ENCODE measurements at places on chromosomes 7 and 10. TPM values are rescaled to one million over a fixed set of nuclear protein-coding genes. Genes with fewer than 3 reads are reported as not detected.

AKR1C4 gene
- total RNA-seq: not detected

GRCh38 chr7:503575-504111 lies 16.0 kb downstream of the PDGFA start:
- DNase-seq: no peak

CLDN4 gene
- not detected for total RNA-seq

DNA sequence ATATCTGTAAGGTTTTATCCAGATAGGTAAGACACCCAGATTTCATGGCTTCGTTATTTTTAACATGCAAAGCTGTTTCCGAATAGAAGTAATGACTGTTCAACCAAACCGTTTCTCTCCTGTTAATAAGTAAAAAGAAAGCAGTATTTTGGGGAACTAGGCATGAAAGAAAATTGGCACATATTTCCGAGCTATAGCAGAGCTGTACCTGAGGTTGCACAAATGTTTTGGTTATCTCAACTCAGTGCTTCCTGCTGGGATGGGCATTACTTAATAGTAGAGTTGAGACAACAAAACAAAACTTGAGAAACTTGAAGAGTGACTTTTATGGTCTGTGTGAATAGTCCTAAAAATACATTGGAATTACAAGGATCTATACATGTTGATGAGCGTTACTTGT lies 564.3 kb upstream of the SORCS1 start:
- DNase-seq: no peak

DNA sequence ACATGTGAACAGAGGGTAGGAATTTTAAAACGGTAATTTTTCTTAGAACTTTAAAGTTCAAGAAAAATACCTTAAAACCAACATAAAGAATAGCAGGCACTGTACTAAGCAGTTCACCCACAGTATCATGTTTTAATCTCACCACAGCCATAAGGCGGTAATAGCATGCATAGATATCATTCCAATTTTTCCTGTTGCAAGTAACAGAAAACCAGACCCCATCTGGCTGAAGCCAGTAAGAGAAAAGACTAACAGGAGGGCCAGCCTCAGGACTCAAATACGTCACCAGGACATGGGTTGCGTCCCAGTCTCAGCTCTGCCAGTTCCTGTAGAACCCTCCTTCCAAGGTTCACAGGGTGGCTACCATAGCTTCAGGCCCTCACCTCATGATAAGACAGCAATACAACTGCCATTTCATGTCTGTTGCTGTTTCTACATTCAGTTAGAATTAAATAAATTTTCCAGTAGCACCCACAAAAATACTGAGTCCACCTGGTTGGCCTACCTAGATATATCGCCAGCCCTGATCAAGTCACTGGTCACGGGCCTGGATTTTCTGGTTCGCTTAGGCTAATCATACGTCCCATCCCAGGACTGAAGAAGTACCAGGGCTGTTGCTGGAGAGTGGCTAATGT lies 2.0 kb upstream of the RNF32 start:
- no peak for DNase-seq

DNA sequence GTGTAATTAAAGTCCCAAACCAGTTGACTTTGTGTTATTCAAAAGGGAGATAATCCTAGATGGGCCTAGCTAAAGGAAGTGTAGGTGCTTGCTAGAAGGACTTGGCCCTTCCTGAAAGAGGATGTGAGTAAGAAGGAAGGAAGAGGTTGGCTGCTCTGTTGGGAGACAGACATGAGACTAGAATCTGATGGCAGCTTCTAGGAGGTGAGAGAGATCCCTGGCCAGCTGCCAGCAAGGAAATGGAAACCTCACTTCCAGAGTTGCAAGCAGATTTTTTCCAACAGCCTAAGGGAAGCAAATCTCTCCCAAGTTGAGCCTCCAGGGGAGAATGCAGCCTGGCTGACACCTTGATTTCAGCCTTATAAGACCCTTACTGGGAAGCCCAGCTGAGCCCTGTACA lies 368.4 kb upstream of the ZMIZ1 start:
- DNase-seq: peak; percentile 55

CACNA2D1 gene
- total RNA-seq: 9.7 TPM

DNA sequence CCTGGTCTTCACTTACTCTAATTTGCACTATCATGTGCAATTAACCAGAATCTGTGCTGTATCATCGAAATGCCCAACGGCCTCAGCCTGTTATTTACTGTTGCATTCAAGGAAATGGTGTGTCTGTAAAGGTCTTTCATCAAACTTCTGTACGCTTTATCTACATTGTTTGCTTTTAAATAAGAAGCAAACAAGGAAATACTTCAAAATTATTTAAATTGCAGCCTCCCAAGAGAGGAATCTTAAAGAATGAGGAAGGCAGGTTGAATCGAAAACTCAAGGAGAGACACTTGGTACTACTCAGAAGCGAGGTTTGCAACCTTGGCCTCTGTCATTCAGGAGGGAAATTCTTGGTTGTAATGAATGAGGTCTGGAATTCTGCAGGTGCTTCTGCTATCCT lies 40.7 kb downstream of the MGAM start:
- no peak for DNase-seq

DNA sequence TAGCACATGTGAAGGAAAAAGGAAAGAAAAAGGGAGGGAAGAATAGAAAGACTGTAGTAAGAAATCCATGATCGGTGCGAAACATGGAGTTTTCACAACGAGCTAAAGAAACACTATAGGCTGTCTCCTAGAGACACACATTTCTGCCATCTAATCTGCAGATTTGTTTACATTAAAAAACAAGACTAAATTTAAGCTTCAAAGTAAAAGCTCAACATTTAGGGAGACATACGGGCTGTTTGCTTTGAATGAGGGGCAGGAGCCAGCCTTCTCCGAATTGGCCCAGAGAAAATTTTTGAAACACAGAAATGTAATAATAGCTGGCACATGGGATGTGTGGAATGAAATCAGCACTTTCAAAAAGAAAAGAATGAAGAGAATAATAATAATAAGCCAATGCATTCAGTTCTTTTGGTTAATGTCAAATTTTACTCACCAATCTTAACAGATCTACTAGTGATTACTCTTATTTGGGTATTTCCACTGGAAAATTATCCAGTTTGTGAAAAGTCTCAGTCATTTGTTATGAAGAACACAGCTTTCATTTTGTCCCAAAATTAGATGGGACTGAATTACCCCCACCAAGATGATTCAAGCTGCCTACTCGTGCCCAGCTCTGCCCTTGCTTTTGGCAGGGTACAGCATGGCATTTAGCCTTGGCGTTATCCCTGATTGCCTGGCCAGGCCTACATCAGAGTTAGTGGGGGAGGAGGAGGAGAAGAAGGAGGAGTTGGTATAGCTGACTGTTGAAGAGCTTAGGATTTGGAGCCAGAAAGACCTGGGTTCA lies 47.1 kb downstream of the MTURN start:
- peak; percentile 80 for DNase-seq

DNA sequence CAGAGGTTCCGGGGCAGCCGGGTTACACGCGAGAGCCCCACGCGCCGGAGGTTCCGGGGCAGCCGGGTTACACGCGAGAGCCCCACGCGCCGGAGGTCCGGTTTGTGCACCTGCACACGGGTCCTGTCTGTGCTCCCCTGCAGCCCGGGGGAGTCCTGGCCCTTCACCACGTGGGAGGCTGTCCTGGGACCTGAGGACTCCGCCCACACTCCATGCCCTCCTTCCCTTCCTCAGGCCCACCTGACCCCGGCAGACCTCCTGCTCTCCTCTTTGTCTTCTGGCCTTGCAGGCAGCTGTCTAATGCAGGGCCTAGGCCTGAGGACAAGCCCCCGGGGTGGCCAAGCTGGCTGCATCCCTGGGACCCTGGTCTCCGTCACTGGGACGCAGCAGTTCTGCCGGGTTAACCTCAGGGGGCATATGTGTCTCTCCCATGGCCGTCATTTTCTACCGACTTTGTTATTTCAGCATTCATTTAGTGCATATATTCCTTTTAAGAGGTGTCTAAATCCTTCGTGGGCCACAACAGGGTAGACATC lies 374.6 kb downstream of the DNAJB6 start:
- no peak for DNase-seq

- DNase-seq: peak; percentile 21
Observed at GRCh38 chr10:73625004-73625883, 16.0 kb downstream of the MYOZ1 start.

PGAM2 gene
- not detected for total RNA-seq

GRCh38 chr7:78006063-78006755 lies 207.6 kb downstream of the PHTF2 start:
- DNase-seq: no peak

GRCh38 chr7:11193888-11194287 lies 220.2 kb downstream of the PHF14 start:
- DNase-seq: no peak

- no peak for DNase-seq
Observed at GRCh38 chr10:114289096-114289436, 50.0 kb downstream of the VWA2 start.

- no peak for DNase-seq
Observed at GRCh38 chr7:75914169-75914654, 743 bp upstream of the POR start.

DPP6 gene
- not detected for total RNA-seq

PALS2 gene
- 31.9 TPM for total RNA-seq

GRCh38 chr10:14259696-14260566 lies 70.8 kb downstream of the FRMD4A start:
- no peak for DNase-seq

SPAM1 gene
- not detected for total RNA-seq

HABP2 gene
- not detected for total RNA-seq

- DNase-seq: no peak
Observed at GRCh38 chr7:135709508-135709907, 18.5 kb downstream of the SLC13A4 start.

ENO4 gene
- total RNA-seq: 0.69 TPM

PLA2G12B gene
- total RNA-seq: not detected

DNA sequence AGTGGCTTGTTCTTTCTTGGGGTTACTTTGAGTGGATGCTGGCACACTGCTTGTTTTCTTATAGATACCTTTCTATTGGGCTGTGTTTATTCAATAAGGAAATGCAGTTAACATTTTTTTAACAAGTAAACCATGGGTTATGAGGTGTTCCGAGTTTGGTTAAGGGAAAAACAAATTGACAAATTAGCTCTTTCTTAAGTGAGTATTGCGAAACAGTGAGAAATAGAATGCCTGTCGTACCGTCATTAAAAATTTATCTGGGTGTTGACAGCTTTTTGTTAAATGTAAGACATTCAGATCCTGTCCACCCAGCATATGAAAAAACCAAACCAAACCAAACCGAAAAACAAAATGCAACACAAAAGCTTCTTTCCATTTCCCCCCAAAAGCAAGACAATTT lies 6.2 kb downstream of the CUX1 start:
- no peak for DNase-seq

DNA sequence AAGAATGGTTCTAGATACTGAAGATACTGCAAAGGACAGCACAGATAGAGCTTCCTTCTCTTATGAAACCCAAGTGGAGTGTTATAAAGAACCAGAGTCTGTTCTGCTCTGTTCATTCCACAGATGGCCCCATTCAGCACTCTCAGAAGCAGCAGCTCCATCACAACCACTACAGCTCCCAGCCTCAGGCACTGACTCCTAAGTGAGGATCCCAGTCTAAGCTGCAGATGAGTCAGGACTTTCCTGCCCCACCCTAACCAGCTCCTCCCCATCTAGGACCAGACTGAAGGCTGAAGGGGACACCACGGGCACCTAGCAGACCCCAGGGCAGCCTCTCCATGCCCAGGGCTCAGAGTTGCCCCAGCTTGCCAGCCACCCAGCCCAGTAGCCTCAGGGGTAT lies 379.8 kb downstream of the GRID1 start:
- no peak for DNase-seq

- DNase-seq: no peak
Observed at GRCh38 chr7:137313201-137313600, 30.3 kb downstream of the PTN start.

GRCh38 chr10:61313460-61313859 lies 139.7 kb downstream of the TMEM26 start:
- DNase-seq: no peak

GRCh38 chr7:148466120-148466519 lies 124.4 kb upstream of the C7orf33 start:
- no peak for DNase-seq

All from MG63 (cell line).